ENCODE measurements at places on chromosomes 16 and 17. TPM values are rescaled to one million over a fixed set of nuclear protein-coding genes. Genes with fewer than 3 reads are reported as not detected.

The KANSL1 gene
- total RNA-seq, result 35.8 TPM

The KRTAP29-1 gene
- not detected for total RNA-seq

The HAP1 gene
- 0.08 TPM for total RNA-seq

The HBA1 gene
- total RNA-seq, result not detected

The SLC5A2 gene
- total RNA-seq, result 0.15 TPM

The WNT9B gene
- total RNA-seq, result not detected

The CCDC144A gene
- total RNA-seq, result 12.0 TPM

The COX10 gene
- 3.0 TPM for total RNA-seq

The KRTAP1-1 gene
- not detected for total RNA-seq

All from smooth muscle cell of the coronary artery (primary cell).